ENCODE measurements at places on chromosomes 12 and 14. TPM values are rescaled to one million over a fixed set of nuclear protein-coding genes. Genes with fewer than 3 reads are reported as not detected.

DNA sequence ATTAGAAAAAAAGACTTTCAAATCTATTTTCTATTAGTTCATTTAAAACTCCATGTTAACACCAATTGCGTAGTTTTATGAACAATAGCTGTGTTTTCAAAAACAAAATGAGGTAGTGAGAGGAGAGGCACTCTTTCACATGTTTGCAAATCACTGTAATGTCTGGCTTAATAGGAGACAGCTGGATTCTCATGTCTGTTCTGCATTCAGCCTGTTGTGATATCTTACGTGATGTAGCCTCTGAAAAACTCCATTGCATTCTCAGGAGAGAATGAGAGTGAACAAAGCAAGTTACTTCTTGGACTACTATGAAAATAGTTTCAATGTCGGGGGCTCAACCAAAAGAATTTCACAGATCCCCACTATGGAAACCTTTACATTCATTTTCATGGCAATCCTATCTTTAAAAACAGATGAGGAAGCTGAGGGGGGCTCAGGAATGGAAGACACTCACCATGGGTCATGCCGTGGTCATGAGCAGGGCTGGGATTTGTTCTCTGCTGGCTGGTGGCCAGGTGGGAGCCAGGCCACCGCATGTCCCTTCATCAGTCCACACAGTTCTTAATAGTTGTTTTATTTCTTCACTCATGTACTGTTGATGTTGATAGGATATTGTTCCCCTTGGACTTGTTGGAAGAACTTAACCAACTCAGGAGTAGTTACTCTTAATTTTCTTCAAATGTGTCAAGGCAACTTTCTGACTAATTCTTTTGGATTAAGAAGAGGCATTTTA is 346.2 kb upstream of the FAR2 start:
- no peak overlapping the region for H3K27ac ChIP-seq
- H3K4me1 ChIP-seq = no peaks in the 10 kb centered on the region
- no peak overlapping the region for H3K4me3 ChIP-seq
- H3K27me3 ChIP-seq = no peaks in the 10 kb centered on the region

DNA sequence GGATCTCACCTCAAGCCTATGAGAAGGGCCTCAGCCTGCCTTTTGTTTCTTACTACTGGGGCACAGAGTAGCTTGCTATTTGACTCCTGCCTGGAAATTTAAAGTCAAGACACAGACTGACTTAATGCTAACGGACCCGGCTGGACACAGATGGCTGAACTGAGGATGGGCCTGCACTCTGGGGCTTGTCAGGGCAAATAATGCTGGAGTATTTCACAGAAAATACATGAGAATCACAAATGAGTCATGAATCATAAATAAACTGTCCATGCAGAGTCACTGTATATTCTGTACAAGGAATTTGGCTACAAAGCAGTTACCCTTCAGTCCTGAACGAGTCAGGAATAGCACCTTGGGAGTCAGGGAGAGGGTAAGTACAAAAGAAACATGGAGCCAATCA is 683.2 kb upstream of the FOXG1 start:
- H3K4me3 ChIP-seq = no peak overlapping the region
- DNase-seq = no peak
- no peaks in the 10 kb centered on the region for H3K36me3 ChIP-seq
- no peak overlapping the region for H3K27ac ChIP-seq

GRCh38 chr14:100317912-100318808 is 5.0 kb upstream of the SLC25A47 start:
- DNase-seq = peak; percentile 82
- H3K27ac ChIP-seq = peak overlapping the region; percentile 44
- H3K4me3 ChIP-seq = peak overlapping the region; percentile 48
- H3K27me3 ChIP-seq = no peaks in the 10 kb centered on the region

GRCh38 chr14:103206836-103207387 is 83.7 kb downstream of the TNFAIP2 start:
- H3K4me3 ChIP-seq = no peak overlapping the region
- no peaks in the 10 kb centered on the region for H3K4me1 ChIP-seq
- H3K36me3 ChIP-seq = no peaks in the 10 kb centered on the region
- no peak overlapping the region for H3K27ac ChIP-seq
- DNase-seq = no peak

Gene RTL1
- total RNA-seq = not detected

Gene RNU4-1
- total RNA-seq = 3,426 TPM

GRCh38 chr12:53499266-53500141 is at the start of gene MAP3K12:
Gene MAP3K12, minus strand, starts transcription at chr12:53499458. Its CDS starts 12,067 bp downstream, at chr12:53487391.
- H3K36me3 ChIP-seq = no peaks in the 10 kb centered on the region
- no peaks in the 10 kb centered on the region for H3K27me3 ChIP-seq

DNA sequence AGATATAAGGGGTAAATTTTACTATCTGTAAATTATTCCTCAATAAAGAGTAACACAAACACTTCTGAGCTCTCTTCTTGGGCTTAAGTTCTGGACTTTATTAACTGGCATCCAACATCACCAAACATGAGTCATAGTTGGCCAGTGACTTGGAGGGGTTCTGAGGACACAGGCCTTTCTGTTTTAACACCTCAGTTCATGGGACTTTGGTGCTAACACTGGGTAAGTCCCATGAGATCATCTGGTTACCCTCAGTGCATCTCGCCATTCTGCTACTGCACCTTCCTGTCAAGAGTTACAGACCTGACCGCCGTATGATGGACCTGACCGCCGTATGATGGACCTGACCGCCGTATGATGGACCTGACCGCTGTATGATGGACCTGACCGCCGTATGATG is 9.9 kb downstream of the SLC15A4 start:
- H3K4me1 ChIP-seq = peaks cover 75% of the 10 kb centered on the region
- peak overlapping the region; percentile 26 for H3K27ac ChIP-seq
- no peaks in the 10 kb centered on the region for H3K27me3 ChIP-seq
- H3K4me3 ChIP-seq = no peak overlapping the region
- no peak for DNase-seq

DNA sequence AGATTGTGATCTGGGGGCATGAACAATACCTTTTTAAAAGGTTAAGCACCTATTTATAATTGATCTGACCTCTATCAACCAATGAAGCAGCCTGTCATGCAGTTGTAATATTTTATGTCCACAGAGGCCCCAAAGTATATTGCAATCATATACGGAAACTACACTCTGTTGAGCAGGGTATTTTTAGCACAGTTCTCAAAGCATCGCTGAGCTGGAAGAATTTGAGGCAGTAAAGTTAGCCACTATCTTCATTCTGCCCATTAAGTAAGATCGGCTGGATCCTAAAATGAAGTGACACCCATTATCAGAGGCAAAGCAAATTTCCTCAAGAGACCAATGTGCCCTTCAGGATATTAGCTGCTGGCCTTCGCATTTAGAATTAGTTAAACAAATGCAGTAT is 47.7 kb upstream of the GRIP1 start:
- H3K27me3 ChIP-seq = no peaks in the 10 kb centered on the region
- H3K4me1 ChIP-seq = peaks cover 21% of the 10 kb centered on the region
- no peaks in the 10 kb centered on the region for H3K36me3 ChIP-seq
- H3K4me3 ChIP-seq = peak overlapping the region; percentile 48

GRCh38 chr12:127214186-127214585 is 1052.8 kb upstream of the TMEM132C start:
- DNase-seq = no peak
- H3K27ac ChIP-seq = no peak overlapping the region
- no peaks in the 10 kb centered on the region for H3K27me3 ChIP-seq
- H3K4me3 ChIP-seq = no peak overlapping the region
- H3K4me1 ChIP-seq = no peaks in the 10 kb centered on the region

GRCh38 chr12:94469522-94469921 is 9.9 kb upstream of the CEP83 start:
- H3K27ac ChIP-seq = no peak overlapping the region
- no peak overlapping the region for H3K4me3 ChIP-seq
- H3K4me1 ChIP-seq = no peaks in the 10 kb centered on the region
- no peaks in the 10 kb centered on the region for H3K27me3 ChIP-seq
- H3K36me3 ChIP-seq = no peaks in the 10 kb centered on the region
- DNase-seq = no peak

DNA sequence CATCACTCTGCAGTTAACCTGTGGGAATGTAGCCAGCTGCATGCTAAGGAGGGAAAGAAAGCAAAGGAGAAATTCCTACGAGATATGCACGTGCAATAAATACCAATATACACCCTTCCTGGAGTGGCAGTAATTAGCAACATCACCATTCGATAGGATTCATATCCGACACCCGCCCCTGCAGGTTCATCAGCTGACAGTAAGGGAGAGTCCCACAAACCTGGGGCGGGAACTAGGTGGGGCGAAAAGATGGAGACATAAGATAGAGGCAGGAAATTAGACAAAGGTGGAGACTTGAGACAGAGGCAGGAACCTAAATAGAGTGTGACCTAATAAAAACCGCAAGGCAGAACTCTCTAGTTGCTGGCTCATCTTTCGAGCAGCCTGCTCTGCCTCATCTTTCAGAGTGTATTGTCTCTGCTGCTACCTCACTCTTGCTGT is 51.6 kb downstream of the PLEKHG3 start:
- H3K27me3 ChIP-seq = no peaks in the 10 kb centered on the region
- no peak for DNase-seq
- H3K36me3 ChIP-seq = no peaks in the 10 kb centered on the region
- no peaks in the 10 kb centered on the region for H3K4me1 ChIP-seq
- H3K4me3 ChIP-seq = no peak overlapping the region

DNA sequence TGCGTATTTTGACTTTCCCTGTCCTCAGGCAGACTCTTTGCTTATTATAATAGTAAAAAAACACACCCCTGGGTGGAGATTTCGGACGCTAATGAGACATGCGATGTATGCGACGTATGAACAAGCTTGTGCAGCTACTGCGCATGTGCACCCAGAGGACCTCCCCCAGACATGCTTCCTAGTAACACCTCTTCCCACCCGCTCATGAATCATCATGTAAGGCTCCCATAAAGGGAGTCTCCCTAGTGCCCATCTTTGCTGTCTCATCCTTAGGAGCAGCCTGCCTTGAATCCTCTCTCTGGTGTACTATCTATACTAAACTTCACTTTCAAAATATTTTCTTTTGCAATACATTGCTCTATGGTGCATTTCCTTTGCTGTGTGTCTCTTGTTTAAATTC is 210.1 kb downstream of the TMEM132D start:
- no peak overlapping the region for H3K4me3 ChIP-seq
- no peaks in the 10 kb centered on the region for H3K4me1 ChIP-seq
- no peak overlapping the region for H3K27ac ChIP-seq
- DNase-seq = no peak

- no peaks in the 10 kb centered on the region for H3K4me1 ChIP-seq
- DNase-seq = no peak
- H3K27me3 ChIP-seq = no peaks in the 10 kb centered on the region
- H3K36me3 ChIP-seq = no peaks in the 10 kb centered on the region
These were observed 86.9 kb downstream of the BCAT1 start for GRCh38 chr12:24861766-24862540.

DNA sequence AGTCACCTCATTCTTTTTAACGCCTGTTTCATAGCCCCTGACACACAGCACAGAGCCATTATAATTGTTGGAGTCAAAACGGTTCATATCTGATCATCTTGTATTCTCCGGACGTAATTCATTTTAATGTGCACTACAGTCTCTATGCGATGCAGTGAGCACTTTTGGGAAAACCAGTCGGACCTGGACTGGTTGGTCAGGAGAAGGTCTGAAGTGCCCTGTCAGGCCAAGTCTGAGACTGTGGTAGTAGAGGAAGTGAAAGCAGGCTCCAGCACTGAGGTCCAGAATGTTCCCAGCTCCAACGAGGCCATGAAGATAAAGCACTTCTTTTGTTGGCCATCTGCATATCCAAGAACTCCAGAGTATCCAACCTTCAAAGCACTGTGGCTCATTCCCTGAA is 117.1 kb upstream of the NCOR2 start:
- DNase-seq = no peak
- no peaks in the 10 kb centered on the region for H3K27me3 ChIP-seq
- no peaks in the 10 kb centered on the region for H3K36me3 ChIP-seq
- H3K27ac ChIP-seq = no peak overlapping the region
- peaks cover 20% of the 10 kb centered on the region for H3K4me1 ChIP-seq
- no peak overlapping the region for H3K4me3 ChIP-seq

DNA sequence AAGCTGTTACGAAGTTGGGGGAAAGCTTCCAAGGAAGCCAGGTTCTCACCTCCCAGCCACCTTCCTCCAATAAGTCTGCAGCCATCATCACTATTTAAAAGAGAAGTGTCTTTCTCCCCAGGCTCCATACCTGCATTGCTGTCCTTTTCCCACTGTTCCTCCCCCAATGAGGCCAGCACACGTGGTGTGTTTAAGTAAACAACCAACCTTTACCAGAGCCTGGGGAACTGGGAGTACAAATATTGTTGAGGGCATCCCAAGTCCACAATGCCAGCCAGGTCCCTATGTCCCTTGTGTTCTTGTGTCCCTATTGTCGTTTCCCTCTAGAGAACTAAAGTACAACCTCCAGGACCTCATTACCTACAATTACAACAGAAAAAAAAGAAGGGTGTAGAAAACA is 49.2 kb upstream of the PNMA1 start:
- H3K27ac ChIP-seq = no peak overlapping the region
- H3K27me3 ChIP-seq = no peaks in the 10 kb centered on the region
- peaks cover 70% of the 10 kb centered on the region for H3K4me1 ChIP-seq
- no peak overlapping the region for H3K4me3 ChIP-seq

Gene CCDC175
- total RNA-seq = not detected

GRCh38 chr14:59925797-59926196 is 5.9 kb downstream of the LRRC9 start:
- H3K27me3 ChIP-seq = peaks cover 3% of the 10 kb centered on the region
- H3K36me3 ChIP-seq = no peaks in the 10 kb centered on the region
- no peak overlapping the region for H3K4me3 ChIP-seq
- H3K4me1 ChIP-seq = no peaks in the 10 kb centered on the region
- H3K27ac ChIP-seq = no peak overlapping the region

DNA sequence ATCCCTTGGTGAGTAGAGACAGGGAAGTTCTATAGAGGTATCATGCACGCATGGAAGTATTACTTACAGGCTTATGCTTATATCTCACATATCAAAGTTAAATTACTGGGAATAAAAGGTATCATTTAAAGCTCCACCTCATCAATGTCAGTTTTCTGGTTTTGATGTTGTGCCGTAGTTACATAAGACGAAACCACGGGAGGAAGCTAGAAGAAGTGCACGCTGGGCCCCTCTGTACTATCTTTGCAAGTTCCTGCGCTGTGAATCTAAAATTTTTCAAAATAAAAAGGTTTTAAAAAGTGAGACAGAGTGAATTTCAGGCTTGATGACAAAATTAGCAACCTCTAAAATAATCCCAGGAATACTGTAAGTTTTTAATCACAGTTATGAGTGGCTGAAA is 198.1 kb downstream of the ANO2 start:
- no peak for DNase-seq
- no peak overlapping the region for H3K4me3 ChIP-seq
- H3K4me1 ChIP-seq = no peaks in the 10 kb centered on the region

- no peak for DNase-seq
- H3K4me3 ChIP-seq = no peak overlapping the region
- H3K27ac ChIP-seq = no peak overlapping the region
- no peaks in the 10 kb centered on the region for H3K27me3 ChIP-seq
- no peaks in the 10 kb centered on the region for H3K36me3 ChIP-seq
These were observed 4.4 kb downstream of the IPO8 start for GRCh38 chr12:30691122-30691879.

All from B cell (primary cell).